ENCODE measurements at places on chromosomes 12 and 14.

DNA sequence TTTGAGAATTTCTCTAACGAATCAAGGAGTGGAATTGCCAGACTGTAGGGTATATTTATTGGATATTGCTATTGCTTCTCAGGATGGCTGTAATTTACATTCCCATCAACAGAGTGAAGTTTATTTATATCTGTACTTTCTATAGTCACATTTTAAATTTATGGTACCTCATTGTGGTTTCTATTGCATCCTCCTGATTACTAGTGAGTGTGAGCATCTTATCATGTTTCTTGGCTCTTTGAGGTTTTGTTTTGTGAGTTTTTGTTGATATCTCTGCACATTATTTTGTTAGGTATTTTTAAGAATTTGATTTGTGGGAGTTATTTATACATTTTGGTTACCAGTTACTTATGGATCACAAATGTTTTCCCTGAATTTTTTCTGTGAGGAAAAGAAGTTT is 13.9 kb downstream of the DNM1L start:
- no peak for DNase-seq

DNA sequence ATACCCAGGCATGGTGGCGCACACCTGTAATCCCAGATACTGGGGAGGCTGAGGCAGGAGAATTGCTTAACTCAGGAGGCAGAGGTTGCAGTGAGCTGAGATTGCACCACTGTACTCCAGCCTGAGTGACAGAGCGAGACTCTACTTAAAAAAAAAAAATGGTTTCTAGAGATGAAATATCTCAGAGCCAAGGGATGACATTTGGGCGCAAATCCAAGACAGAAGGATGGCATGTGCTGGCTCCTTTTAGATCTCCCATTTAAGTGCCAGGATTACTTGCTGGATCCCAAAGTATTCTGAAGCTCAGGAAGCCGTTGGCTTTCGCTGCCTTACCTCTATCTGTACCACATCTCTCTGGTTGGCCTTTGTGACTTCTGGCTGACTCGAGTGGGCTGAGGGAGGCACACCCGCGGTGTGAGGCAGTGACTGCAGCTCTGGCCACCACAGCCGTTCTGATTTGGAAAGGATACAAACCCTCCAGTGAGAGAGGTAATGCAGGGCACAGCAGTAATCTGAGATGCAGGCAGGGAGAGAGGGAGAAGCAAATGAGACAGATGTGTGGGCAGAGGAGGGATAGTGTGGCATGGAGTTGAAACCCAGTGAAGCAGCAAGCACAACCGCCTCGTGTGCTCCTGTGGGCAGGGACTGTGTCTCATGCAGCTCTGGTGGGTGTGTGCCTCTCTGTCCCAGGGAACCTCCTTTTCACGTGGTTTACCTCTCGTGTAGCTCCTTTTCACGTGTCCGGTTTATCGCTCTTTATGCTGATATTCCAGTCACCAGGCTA is 4.9 kb downstream of the B4GALNT3 start:
- DNase-seq = no peak

GRCh38 chr12:3730111-3730510 is 22.8 kb downstream of the CRACR2A start:
- no peak for DNase-seq

DNA sequence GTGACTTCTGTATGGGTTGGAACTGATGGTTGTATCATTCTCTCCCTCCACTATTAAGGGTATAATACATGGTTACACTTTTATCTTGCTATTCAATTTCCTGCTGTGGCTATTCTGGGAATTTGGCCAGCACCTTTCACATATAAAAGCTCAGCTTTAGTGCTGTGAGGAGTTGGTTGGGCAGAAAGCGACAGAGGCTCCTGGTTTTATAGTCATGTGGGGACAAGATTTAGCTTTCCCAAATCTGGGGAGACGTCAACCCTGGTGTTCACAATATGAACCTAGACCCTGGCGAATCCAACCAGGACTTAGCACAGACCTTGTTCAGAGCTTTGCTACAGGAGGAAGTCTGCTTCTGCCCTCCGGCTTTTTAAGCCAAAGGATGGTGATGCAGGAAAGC is 36.5 kb downstream of the FOS start:
- DNase-seq = no peak

DNA sequence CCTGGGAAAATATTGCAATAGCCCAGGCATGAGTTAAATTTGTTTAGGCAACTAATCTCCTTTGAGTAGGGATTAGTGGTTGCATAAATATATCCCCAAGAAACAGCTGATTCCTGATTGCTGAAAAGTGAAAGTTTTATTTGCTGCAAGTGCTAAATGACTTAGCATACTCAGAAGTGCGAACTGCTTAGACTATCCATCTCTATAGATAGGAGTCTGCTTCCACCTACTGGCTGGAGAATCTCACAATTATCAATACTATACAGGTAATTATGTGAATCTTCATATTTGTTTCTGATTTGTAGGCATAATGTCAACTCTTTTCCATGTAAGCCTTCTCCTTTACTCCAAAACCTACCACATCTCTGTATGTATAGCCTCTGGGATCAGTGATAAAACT is 12.0 kb upstream of the SLCO1B3 start:
- no peak for DNase-seq

DNA sequence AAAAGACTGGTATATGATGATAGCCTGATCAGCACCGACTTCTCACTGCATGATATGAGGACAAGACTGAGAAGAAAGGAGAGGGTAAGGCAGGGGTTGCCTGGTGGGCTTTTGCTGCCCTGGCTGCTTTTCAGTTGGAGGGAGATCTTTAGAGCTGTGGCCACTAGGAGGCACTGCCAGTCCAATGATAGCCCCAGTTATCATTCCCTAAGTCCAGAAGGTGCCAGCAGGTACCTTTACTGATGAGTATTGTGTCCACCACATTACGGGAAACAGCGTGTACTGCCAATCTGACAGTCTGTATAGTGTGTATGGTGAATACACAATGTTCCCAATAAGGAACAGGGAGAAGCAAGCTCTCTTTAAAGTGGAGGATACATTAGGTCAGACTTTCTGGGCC is 55.8 kb upstream of the CCDC175 start:
- no peak for DNase-seq

- no peak for DNase-seq
Observed at GRCh38 chr14:75725481-75725880, 64.4 kb downstream of the TTLL5 start.

DNA sequence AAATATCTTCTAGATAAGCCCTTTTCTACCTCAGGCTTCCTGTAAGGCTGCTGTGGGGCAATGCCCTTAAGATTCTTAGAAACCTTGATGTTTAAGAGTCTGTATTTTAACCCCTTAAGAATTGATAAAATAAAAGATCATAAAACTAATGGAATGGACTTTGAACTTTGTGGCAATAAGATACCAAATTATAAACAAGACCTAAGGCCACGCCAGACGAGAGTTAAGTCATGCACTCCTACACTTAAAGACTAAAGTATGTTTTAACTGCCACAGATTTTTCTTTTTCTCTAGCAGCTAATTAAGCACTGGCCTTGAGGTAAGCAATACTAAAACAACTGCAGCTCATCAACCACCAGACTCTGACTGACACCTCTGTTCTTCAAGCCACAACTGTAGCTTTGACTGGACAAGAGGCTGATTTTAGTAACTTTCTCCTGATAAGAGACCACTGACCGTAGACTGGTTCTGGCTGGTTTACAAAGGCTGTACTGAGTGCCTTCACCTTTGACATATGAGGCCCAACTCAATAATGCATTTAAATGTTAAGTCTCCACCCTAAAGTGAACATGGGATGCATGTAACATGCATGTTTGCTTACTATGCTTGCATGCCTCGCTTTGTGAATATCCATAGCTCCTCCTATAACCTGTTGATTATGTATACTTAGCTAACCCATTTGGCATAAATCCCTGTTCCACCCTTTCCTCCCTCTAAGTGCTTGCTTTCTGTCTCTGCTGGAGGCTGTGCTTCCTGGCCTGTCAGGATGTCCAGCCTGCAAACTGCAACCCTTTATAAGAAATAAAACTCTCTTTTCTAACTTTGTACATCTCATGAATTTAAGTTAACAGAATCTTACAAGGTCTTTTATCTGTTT is 71.9 kb downstream of the KLHL28 start:
- DNase-seq = no peak

- peak; percentile 83 for DNase-seq
Observed at GRCh38 chr14:54650331-54650958, 83.5 kb downstream of the SAMD4A start.

DNA sequence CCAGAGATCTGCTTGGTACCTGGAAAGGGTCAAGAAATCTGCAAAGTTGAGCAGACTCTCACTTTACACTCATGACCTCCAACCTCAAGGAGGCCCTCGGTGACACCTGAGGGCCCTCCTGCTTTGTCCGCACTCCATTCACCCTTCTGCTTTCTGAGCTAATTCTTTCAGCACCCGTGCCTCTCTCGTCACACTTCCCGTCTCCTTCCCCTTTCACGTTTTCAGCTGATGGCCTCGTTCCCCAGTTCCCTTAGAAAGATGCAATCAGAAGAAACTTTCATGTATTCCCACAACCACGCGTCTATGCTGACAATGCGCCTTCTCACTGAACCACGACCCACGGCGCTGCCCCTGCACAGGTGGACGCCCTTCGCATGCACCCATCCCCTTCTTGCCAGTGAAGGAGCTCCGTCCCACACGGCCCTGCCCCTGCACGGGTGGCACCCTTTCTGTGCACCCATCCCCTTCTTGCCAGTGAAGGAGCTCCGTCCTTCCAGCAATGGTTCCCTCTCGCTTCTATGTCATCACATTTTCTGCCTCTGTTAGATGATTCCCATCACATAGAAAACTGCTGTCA is 340.1 kb upstream of the FKBP4 start:
- DNase-seq = no peak

DNA sequence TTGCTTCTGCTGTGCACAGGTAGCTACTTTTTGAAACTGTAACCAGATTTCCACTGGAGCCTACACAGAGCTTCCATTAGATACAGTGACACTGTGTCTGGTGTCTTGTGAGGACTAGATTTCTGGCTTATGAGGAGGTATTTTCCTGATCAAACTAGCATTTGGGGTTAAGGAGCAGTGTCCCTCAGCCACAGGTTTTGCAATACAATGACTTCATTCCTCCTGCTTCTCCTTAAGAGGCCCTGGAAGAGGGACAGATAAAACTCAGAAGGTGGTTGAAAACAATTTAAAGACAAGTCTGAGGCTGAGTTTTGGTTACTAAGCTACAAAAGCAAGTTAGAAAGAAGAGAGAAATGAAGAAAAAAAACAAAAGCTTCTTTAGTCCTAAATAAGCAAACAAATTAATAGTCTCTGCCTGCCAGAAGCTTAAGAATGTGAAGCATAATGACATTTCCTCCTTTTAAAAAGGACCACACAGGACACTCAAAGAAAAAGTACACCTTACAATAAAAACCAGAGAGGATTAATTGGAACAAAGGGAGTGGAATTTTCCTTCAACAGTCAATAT is 53.0 kb downstream of the PKP2 start:
- no peak for DNase-seq

DNA sequence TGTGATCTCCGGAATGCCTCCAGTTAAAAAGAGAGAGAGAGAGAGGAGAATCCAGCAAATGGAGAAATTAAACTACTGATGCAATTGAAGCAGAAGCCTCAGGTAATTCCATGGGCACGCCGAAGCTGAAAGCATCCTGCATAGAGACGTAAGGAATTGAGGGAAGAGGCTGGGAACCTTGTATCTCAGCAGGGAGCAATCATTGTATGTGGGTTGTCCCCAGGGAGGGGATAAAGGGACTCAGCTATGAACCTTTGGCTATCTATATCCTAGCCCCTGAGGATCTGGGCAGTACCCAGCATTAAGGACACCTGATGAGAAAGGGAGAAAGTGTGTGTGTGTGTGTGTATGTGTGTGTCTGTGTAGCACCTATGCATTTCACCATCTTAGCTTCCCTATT is 95.8 kb upstream of the ATXN7L3B start:
- DNase-seq = no peak

DNA sequence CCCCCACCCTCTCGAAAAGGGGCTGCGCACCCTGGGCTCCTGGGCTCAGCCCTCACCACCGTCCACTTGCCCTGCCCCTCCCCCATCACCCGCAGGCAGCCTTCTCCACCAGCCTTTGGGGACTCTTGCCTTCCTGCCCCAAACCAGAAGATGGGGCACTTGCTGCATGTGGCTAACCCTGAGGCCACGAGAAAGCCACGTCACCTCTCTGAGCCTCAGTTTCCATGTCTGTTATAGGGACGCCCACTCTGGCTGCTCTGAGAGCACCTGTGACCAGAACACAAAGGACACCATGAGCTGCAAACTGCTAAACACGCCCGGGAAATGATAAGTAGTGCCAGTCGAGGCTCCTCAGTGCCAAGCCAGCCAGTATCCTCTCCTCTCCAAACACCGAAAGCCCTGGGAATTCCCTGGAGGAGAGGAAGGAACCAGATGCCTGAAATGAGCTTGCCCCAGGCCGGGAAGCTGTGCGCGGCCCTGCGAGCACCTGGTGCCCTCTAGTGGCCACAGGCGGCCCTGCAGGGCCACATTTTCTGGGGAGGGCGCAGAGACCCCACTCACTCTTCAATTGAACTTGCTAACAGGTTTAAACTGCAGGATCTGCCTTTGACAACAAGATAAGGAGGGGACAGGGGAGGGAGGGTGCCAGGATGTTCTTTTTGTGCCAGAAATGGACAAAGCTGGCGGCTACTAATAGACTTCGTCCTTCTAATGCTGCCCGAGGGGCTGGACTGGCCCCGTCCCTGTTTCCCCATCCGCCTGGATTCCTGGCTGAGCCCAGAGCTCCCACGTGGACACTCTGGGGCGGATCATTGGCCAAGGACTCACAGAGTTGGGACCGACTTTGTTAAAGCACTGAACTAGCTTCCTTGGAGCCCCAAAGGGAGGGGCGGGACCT is 10.2 kb upstream of the SERPINA9 start:
- peak; percentile 9 for DNase-seq

GRCh38 chr12:913919-914698 is 35.4 kb downstream of the RAD52 start:
- DNase-seq = peak; percentile 9

GRCh38 chr14:33660248-33660647 is 290.6 kb downstream of the EGLN3 start:
- no peak for DNase-seq

GRCh38 chr12:49669796-49670195 is 37.4 kb downstream of the FMNL3 start:
- no peak for DNase-seq

DNA sequence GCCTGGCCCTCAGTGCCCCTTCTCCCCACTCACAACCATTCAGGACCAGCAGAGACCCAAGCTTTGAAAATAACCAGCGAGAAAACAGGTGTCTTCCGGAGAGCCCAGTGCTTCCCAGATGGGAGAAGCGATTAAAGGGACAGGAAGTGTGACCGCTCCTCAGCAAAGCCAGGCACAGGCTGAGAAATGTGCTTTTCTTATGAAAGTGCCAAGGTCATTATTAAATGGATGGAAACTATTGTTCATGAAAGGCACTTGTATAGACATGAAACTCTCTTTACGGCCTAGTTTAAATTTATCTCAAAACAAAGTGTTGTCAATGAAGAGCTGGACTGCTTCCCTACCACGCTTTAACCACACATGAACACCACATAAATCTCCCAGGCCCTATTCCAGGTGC is 210.4 kb downstream of the SPTSSA start:
- DNase-seq = no peak

All from GM04503 (cell line).